ENCODE measurements at places on chromosomes 12 and 14. TPM values are rescaled to one million over a fixed set of nuclear protein-coding genes. Genes with fewer than 3 reads are reported as not detected.

- DNase-seq: no peak
Measured at GRCh38 chr14:65791191-65791981, 378.9 kb downstream of the FUT8 start.

Gene KRT6A
- total RNA-seq: not detected

Gene KIF26A
- 17.1 TPM for total RNA-seq

Gene EML5
- 3.3 TPM for total RNA-seq

- no peak for DNase-seq
Measured at GRCh38 chr12:44058366-44058765, 222.5 kb downstream of the TMEM117 start.

DNA sequence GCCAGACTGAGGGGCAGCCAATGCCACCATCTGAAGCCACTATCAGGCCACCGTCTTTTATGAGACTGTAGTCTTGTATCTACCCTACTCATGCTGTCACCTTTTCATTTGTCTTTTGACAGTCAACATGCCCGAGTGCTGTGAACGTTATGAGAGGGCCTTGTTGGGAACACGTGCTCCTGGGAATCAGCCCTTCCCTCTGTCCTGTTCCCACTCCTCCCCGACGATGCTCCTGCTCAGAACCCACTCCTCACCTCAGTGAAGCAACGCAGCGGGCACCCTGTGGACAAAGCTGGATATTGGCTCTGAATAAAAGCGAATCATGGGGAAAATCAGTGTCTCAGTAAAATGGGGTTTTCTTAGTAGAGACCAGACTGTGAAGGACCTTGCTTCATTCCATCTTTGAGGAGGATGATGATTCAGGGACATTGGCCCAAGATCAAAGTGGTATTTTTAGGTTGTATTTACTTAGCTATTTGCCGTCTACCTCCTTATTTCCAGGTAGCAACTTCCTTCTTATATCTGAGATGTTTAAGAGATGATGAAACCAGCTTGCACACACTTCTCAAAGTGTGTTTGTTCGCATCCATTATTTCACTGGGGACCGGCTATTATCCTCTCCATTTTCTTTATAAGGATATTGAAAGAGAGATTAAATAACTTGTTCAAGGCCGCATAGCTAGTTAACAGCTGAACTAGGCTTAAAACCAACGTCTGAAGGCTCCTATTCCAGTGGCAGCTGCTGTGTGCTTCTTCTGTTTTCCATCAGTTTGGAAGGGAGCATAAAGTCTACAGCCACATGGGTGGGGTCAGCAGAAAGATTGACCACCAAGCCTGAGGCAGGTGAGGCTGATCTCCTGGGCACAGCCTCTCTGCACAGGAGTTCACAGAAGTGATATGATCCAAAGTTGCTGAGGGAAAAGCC lies 43.9 kb upstream of the CTDSP2 start:
- no peak for DNase-seq

DNA sequence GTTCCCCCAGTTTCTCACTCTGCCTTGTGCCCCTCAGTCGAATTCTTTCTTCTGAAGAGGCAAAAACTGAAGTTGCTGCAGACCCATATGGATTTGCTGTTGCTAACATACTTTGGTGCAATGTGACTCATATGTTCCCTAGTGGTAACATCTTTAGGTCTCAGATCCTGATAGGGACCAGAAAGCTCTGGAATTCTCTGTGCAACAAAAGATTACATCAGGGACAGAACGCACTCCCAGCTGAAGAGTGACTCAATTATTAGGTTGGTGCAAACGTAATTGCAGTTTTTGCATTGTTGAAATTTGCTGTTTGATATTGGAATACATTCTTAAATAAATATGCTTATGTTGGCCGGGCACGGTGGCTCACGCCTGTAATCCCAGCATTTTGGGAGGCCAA lies 8.2 kb upstream of the DHRS2 start:
- DNase-seq: no peak

DNA sequence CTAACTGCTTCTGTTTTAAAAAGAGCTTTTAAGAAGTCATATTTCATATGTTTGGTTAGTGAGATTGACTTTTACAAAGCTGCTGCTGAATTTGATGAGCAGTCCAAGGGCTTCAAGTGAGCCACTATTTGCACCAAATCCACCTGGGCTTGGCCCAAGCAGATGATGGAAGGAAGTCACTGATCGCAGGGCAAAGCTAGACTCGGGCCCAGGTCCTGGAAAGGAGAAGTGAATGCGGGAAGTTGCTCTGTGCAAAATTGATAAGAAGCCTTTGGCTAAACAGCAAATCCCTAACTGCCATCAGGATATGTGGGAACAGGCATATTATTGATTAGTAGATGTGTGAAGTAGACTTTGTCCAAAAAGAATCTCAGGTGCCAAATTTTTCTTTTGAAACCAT lies 30.5 kb downstream of the PLXNC1 start:
- DNase-seq: no peak

DNA sequence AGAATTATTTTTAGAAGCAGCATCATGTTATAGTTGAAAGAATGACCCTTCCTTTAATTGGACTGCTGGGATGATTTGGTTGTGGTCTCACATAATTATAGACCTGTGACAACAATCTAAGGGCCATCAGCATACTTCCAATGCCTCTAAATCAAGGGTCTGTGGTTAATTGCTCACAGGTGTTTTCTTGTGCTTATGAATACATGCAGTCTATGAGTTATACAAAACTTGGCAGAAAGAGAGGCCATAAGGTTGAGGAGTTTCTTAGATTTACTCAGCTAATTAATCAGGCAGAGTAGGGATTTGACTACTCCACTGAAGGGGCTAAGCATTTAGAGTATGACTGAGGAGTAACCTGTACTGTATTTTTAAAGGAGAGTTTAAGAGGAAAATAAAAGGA lies 37.0 kb upstream of the FRMD6 start:
- DNase-seq: no peak

DNA sequence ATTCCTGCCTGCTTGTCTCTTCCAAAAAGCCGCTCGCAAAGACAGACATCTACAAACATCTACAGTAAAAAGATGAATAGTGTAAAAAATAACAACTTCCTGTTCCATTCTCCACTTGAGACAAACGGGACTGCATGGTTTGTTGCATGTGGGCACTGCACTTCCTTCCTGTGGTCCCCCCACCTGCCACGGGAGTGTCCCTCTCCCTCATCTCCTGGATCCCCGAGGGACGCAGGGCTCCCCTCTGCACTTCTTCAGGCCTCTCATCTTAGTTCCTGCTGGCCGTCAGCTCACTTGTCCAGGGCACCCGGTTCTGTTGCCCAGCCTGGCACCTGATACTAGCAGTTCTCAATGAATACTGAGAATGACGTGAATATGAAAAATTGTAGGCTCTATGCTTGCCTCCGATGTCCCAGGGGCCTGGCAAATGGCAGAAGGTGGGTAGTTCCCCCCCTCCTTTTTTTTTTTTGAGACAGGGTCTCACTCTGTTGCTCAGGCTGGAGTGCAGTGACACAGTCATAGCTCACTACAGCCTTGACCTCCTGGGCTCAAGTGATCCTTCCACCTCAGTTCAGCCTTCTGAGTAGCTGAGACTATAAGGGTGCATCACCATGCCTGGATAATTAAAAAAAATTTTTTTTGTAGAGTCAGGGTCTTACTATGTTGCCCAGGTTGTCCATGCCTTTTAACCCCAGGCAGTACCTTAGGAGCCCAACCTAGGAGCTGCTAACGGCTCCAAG lies 3.5 kb upstream of the KLC1 start:
- DNase-seq: no peak

DNA sequence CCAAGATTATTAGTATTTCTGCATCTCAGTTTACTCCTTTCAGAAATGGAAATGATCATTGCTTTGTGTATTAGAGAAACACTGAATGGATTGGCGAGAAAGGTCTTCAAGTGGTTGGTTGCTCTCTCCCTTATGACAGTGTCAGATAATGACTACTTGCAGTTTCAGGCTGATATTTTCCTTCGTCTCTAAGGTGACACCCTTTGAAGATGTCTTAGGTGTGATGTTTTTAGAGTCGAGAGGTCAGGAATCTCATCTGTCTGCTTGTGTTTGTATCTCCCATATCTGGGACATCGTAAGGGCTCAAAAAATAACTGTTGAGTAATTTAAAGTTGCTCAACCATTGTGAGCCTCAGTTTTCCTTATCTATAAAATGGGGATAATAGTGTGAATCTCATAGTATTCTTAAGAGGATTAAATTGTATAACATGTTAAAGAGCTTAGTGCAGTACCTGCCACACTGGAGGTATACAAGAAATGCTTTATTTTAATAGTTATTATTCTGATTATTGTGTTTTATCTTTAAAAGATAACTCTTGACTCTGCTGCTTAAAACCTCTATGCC lies 40.1 kb downstream of the NPAS3 start:
- no peak for DNase-seq

DNA sequence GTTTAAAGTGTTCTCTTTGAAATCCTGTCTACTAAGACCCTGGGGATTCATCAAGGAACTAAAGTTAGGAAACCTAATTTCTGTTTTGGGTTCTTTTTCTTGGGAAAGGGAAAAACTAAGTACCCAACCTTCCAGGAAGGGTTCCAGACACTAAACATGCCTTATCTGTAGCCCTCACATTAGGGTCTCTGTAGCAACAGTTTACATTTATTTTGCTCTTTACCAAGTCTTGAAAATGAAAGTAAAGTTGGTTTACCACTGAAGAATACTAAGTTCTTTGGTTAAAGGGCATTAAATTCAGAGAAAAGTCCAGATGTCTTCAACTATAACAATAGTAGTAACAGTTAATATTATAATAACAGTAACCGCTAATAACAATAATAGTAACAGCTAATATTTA lies 207.5 kb upstream of the CDKN3 start:
- DNase-seq: no peak

GRCh38 chr14:23167116-23167847 lies 16.2 kb downstream of the SLC7A8 start:
- DNase-seq: no peak

DNA sequence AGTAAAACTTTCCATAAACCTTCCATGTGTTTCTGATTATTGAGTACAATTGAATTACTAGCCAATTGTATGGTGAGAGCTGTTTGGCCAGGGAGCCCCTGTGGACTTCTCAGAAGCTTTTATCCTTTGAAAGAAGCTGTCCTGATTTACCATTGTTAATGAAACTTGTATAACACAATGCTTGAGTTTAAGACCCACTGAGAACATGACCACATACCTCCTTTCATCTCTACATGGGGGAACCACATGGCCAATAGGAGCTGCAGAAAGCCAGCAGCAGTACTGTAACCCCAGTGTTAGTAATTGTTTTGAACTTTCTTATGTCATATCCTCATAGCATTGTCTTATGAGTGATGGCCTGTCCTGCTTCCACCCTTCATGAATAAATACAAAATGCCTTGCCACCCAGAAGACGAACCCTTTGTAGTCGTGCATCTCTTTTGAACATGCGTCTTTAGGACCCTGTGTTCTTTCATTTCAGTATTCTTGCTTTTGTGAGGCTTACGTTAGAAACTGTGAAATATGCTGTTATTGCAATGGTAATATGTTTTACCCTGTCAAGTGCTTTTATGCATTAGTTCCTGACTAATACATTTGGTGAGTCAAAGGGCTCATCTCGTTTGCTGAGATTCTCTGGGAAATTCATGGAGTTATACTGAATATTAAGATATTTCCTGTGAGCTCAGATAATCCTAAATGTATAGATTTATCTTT lies 815.7 kb downstream of the NRXN3 start:
- DNase-seq: no peak

Gene RTL1
- 0.26 TPM for total RNA-seq

Gene CRADD
- total RNA-seq: 75.2 TPM

Gene PLA2G1B
- 6,971 TPM for total RNA-seq

DNA sequence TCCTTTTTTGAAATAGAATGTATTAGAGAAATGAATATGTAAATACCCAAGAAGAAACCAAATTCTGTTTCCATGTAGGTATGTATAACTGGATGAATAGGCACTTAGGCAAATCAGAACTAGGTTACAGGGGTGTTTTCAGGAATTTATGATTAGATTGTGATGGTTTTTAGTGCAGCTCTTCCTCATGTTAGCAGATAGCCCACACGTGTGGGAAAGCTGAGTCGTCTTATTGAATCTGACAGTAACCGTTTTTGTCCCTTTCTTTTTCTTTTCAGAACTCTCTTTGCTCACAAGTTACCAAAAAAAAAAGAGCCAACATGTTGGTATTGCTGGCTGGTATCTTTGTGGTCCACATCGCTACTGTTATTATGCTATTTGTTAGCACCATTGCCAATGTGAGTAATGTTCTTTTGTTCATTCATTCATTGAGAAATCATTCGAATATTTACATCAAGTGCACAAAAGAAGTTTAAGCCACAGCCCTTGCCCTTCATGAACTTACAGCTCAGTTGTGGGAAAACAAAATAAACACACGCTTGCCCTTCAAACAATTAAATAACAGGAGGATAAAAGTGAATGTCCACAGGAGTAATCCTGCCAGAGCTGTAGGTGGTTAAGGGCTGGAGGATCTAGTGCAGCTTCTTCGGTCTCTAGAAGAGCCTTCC lies 14.8 kb downstream of the EMP1 start:
- DNase-seq: no peak

- peak; percentile 55 for DNase-seq
Measured at GRCh38 chr12:94571556-94571955, 78.8 kb downstream of the TMCC3 start.

Gene IKZF4
- 7.6 TPM for total RNA-seq

GRCh38 chr12:91633734-91634357 lies 451.2 kb upstream of the DCN start:
- no peak for DNase-seq

- DNase-seq: no peak
Measured at GRCh38 chr12:22228022-22228875, 106.3 kb downstream of the ST8SIA1 start.

Gene GZMH
- not detected for total RNA-seq

Gene TAS2R9
- not detected for total RNA-seq

Gene ANG
- 24.1 TPM for total RNA-seq

Gene CPNE6
- total RNA-seq: not detected

- no peak for DNase-seq
Measured at GRCh38 chr12:26345471-26346003, 150.2 kb downstream of the SSPN start.

DNA sequence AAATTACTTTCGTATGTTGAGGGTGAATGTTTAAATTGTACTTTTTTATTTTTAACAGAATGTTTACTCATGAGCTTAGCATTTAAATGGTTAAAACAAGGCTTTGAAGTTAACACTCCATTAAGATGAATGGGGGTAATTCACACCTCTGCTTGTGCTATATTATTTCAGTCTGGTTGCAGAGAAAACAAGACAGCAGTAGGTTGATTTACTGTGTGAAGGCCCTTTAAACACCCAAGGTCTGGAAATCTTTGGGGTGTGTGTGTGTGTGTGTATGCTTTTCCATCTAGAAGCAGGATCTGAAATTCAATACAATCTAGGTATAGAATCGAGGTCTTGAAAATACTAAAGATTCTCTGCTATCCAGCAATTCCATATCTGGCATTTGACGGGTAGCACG lies 83.8 kb downstream of the SLC38A6 start:
- DNase-seq: no peak

DNA sequence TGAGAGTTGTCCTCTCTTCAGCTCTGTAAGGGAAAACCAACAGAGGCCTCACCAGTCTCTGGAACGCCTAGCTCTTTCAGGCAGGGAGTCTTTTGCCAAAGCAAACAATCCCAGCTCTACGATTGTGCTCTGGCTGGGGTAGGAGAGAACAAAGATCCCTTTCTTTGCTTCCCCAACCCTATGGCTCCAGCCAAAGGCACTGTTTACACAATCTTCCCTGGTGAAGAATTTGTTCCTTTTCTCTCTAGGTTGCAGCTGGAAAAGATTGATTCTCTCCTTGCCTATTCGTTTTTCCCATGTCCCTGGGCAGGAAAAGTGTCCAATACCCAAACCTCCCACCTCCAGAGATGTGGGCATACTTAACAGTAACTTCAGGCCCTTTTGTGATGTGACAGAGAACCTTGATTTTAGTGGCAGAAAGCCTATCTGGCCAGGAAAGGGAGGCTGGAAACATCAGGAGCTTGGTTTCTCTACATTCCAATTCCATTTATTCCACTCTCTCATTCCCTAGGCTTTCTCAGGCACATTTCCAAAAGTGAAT lies 16.8 kb downstream of the ATP5MC2 start:
- DNase-seq: peak; percentile 79

Gene CACNB3
- total RNA-seq: 6.7 TPM

Data from body of pancreas (tissue), 4 donors.